Germinal center (tissue), 1 donor: ENCODE measurements at places on chromosomes 1 and 21.

DNA sequence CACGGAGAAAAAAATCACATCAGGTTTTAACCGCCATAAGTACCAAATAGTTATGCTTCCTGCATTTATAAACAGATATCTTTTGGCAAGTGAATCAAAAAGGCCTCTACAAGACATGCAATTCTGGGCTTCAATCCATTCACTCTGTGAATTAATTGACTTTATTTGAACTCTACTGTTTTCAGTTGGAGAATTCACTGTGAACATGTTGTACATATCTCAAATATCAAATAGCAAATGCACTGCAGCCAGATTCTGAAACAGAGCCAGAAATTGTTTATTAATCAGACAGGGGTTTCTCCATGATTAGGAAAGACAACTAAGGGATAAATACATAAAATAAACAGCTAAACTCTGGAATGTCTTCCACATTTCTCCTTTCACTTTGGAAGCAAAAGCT is 445.4 kb upstream of the NFIA start:
- no peak for DNase-seq

- no peak for DNase-seq
Measured at GRCh38 chr1:58290685-58291372, 255.7 kb downstream of the OMA1 start.

- no peak for DNase-seq
Measured at GRCh38 chr1:31535561-31535960, 40.8 kb upstream of the TINAGL1 start.

DNA sequence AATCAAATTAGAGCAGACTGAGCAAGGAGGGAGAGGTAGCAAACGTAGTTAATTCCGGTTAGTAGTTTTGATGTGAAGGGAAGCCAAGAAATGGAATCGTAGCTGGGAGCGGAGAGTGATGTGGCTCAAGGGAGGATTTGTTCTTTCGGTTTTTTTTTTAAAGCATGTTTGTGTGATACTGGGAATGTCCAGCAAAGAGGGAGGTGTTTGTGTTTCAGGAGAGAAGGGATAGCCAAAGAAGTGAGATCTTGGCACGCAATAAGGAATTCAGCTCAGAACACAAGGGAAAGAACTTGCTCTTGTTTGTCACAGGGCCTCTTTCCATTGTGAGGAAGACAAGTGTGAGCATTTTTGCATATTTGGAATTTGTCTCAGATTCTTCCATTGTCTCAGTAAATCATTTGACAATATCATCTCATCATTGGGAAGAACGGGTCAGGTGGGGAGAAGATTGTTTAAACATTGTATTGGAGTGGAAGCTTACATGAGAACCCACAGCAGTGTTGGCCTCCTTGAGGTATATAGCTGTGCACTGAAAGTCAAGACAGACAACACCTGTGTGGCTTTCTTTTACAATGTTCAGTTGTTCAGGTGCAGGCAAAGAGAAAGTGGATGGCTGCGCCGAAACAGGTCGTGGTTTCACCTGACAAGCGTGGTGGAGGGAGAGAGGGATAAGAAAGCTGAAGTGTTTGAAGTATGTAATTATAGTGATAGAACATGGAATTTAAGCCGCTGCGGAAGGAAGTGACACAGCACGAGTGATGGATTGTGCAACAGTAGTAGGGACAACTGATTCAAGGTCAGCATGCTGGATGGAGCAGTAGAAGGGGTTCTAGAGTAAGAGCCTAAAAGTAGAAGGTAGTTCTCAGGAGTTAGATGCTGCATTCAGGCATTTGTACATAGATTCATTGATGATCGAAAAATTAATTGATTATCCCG is 25.4 kb downstream of the FMN2 start:
- DNase-seq: no peak
